ENCODE measurements at places on chromosomes 1 and 21.

DNA sequence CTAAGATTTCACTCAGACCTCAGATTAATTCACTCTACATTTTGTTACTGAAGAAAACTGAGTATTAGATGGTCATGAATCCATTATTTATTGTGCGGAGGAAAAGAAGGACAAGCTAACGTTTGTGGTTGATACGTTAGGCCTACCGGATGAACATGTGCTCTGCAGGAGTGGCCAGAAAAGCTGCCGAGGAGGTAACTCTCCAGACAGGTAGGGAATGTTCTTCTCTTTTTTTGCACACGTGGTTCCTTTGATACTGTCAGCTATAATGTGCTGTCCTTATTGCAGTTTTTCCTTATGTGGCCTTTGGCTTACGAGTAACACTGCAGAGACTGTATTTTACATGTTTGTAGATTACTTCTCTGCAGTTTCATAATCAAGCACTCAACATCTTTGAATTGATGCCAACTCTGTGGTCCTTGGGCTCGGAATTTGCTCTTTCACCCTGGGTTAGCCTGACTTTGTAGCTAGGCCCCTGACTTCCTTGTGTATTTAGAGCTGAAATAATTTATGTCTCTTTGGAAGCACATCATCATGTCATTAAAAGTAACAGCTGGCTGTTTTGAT lies 13.6 kb downstream of the MTR start:
- DNase-seq: no peak
- no peak overlapping the region for H3K4me3 ChIP-seq
- no peaks in the 10 kb centered on the region for H3K27me3 ChIP-seq
- peaks cover 76% of the 10 kb centered on the region for H3K36me3 ChIP-seq

- H3K4me3 ChIP-seq: no peak overlapping the region
- no peaks in the 10 kb centered on the region for H3K36me3 ChIP-seq
- peaks cover 24% of the 10 kb centered on the region for H3K27me3 ChIP-seq
Observed at GRCh38 chr1:20137604-20138003, 1.5 kb upstream of the PLA2G2F start.

DNA sequence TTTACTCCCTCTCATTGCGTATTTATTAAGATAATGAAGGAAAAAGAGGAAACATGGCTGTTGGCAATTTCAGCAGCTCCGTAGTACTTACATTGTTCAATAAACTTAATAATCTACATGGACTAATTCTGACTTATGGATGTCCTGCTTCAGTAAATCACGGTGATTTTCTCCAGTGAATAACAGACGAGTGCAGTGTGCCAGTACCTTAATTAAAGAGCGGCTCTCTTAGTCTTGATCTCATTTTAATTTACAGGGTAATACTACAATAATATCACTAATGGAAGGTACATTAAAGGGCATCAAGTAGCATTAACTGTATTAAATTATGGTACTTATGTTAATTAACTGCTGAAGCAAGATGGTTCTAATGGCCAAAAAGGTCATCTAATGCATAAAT lies 187.2 kb downstream of the NTNG1 start:
- no peak overlapping the region for H3K4me3 ChIP-seq
- H3K4me1 ChIP-seq: no peaks in the 10 kb centered on the region
- H3K36me3 ChIP-seq: no peaks in the 10 kb centered on the region

DNA sequence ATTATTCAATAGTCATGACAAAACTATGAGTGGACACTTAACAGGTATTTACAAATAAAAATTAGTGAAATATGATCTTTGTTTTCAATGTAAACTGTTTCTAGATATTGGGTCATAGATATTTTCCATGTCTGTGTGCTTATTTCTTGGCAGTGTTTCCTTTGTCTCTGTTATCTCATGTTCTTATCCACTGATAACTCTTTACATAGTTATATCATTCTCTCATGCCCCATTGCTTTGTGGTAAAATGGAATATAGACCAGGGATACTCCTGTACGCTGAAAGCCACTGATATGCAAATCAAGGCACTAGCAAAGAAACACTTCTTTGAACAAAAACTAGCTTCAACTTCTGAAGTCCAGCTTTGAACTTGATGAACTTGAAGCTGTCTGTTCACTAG lies 113.1 kb downstream of the ITSN1 start:
- DNase-seq: no peak
- no peaks in the 10 kb centered on the region for H3K27me3 ChIP-seq
- H3K4me1 ChIP-seq: no peaks in the 10 kb centered on the region
- no peaks in the 10 kb centered on the region for H3K36me3 ChIP-seq

DNA sequence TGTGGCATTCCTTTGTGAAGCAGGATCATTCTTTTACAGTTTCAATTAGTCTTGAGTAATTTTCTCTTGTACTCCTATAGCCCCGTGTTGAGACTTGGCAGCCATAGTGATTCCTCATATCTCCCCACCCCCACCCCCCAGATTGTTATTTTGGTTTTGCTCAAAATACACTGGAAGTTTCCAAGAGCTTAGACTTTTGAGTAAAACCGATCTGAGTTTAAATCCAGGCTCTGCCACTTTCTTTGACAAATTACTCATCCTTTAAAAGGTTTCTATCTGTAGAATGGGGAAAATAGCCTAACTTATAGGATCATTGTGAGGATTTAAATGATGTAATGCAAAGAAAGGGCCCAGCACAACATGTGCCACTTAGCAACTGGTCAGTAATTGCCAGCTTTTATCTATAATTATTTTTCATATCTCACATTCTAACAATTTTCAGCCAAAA lies 53.1 kb upstream of the RC3H1 start:
- H3K4me3 ChIP-seq: no peak overlapping the region
- DNase-seq: no peak
- H3K4me1 ChIP-seq: no peaks in the 10 kb centered on the region
- H3K27me3 ChIP-seq: no peaks in the 10 kb centered on the region
- H3K36me3 ChIP-seq: no peaks in the 10 kb centered on the region
- H3K27ac ChIP-seq: no peak overlapping the region

- peak; percentile 19 for DNase-seq
- peaks cover 24% of the 10 kb centered on the region for H3K4me1 ChIP-seq
- peak overlapping the region; percentile 59 for H3K4me3 ChIP-seq
- no peaks in the 10 kb centered on the region for H3K36me3 ChIP-seq
Observed at GRCh38 chr1:112509005-112509659, 367 bp downstream of the WNT2B start.

DNA sequence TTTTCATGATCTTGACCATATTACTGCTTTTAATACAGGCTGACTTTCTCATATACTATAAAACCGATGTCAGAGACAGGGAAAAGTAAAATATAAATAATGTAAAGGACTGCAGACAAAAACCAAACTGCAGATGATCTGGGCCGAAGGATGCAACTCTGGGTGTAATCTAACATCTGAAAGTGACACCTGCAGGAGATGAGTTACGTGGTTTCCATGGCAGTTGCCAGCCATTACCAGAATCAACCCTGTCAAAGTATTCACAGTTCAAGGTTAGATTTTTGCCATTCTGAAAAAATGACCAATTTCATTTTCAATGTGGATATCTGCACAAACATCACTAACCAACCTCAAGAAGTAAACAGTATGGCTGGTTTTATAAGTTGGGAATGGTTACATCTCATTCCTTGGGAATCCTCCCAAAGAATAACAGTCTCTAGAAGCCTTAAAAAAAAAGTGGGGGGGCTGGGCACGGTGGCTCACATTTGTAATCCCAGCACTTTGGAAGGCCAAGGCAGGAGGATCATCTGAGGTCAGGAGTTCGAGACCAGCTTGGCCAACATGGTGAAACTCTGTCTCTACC lies 27.7 kb downstream of the DNAJC11 start:
- no peaks in the 10 kb centered on the region for H3K4me1 ChIP-seq
- H3K27ac ChIP-seq: no peak overlapping the region
- H3K27me3 ChIP-seq: no peaks in the 10 kb centered on the region
- H3K36me3 ChIP-seq: peaks cover 38% of the 10 kb centered on the region

DNA sequence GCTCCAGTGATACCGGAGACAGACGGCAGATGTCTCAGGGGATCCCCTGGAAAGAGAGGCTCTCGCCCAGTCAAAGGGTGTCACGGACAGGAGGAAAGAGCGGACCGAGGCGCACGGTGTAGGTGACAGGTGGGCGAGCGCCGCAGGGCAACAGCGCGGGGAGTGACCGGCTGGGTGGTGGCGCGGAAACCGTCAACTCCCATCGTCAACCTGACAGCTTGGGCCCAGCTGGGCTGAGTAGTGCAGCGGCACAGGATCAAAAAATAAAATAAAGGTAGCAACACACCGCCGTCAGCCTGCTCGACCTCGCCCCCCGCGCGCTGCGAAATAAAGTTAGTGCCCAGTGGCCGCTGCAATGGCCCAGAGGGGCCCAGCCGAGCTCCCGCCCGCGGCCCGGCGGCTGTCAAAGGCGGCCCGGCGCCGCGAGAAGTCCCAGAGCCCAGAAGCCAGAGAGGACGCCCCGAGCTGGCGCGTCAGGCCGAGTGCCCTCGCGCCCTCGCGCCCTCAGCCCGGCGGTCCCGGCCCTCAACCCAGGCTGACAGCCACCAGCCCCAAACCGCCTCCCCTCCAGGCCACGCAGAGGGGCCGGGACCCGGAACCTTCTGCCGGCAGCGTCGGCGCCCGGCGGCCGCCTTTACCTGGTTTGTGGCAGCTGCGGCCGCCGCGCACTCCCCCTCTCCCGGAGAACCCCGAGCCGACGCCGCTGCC lies at the start of gene LYST:
TSS of gene LYST (minus strand) at position 702 of the 708 bp plus-strand sequence. CDS start 36,489 bp downstream, outside the sequence.
- H3K27me3 ChIP-seq: no peaks in the 10 kb centered on the region
- no peaks in the 10 kb centered on the region for H3K36me3 ChIP-seq
- peak within 1 kb of the TSS; percentile 94 for H3K4me3 ChIP-seq
- H3K27ac ChIP-seq: peak within 1 kb of the TSS; percentile 98

All from T-cell (primary cell).